ENCODE measurements at places on chromosomes 4 and X.

GRCh38 chrX:39361736-39362135 lies 560.5 kb downstream of the MID1IP1 start:
- peak; percentile 77 for DNase-seq

DNA sequence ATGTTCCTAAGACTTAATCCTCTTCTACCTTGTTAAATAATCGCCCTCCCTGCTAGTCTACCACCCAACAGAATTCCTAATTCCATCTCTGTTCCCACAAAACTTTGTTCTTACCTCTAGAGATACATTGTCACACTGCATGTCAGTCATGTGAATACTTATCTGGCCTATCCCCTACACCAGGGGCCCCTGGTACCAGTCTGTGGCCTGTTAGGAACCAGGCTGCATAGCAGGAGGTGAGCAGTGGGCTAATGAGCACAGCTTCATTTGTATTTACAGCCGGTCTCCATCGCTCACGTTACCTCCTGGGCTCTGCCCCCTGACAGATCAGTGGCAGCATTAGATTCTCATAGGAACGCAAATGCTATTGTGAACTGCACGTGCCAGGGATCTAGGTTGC lies 73.9 kb downstream of the APBB2 start:
- no peak for DNase-seq

DNA sequence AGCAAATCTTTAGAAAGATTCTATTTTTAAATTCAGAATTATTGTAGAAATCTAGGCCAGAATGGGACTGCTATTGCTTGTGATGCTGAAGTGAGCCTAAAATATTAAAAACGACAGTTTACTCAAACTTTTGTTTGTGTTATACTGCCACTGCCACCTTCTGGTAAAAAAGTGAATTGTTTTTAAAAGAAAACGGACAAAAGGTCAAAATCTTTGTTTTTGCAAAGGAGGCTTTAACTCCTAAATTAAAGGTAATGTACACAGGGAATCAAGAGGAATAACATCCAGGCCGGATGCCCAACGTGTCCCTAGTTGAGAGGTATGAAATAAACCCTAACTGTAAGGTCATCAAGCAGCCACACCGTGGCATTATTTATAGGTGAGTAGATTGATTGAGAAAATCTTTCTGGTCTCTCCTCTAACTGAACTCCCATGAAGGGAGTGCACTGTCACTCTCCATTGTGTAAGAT lies 338.3 kb upstream of the GALNT7 start:
- peak; percentile 37 for DNase-seq

DNA sequence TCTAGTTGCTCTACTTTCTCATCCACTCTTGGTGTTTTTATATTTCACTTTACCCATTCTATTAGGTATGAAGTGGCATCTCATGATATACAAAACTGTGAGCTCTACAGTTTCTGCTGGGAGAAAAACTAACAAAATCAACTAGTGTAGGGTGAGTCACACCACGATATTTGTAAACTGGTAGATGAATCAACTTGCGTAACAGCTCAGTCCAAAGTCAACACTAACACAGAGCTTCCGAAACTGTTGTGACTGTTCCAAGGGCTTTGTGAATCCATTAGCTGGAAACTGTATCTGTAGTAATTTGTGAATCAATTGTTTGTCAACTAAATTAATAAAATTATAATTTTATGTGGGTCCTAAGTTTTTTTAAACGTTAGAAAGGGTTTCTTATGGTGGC lies 119.8 kb upstream of the TSPAN5 start:
- DNase-seq: no peak

GRCh38 chr4:168208957-168209614 lies 109.5 kb downstream of the DDX60 start:
- DNase-seq: no peak

- no peak for DNase-seq
Measured at GRCh38 chr4:4311193-4311592, 21.1 kb downstream of the ZBTB49 start.

GRCh38 chr4:47368211-47368610 lies 95.3 kb downstream of the COMMD8 start:
- no peak for DNase-seq

DNA sequence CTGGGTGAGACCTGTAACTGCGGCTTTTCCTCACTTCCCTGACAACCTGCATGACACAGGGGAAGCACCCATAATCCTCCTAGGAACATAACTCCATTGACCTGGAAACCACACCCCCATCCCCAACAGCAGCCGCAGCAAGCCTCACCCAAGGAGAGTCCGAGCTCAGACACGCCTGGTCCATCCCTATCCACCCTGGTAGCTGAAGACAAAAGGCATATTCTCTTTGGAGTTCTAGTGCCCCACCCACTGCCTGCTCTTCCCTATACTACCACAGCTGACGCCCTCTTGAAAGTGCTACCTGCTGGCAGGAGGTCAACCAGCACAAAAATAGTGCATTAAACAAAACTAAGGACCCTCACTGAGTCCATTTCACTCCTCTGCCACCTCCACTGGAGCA lies 1080.9 kb upstream of the IGFBP7 start:
- DNase-seq: no peak

DNA sequence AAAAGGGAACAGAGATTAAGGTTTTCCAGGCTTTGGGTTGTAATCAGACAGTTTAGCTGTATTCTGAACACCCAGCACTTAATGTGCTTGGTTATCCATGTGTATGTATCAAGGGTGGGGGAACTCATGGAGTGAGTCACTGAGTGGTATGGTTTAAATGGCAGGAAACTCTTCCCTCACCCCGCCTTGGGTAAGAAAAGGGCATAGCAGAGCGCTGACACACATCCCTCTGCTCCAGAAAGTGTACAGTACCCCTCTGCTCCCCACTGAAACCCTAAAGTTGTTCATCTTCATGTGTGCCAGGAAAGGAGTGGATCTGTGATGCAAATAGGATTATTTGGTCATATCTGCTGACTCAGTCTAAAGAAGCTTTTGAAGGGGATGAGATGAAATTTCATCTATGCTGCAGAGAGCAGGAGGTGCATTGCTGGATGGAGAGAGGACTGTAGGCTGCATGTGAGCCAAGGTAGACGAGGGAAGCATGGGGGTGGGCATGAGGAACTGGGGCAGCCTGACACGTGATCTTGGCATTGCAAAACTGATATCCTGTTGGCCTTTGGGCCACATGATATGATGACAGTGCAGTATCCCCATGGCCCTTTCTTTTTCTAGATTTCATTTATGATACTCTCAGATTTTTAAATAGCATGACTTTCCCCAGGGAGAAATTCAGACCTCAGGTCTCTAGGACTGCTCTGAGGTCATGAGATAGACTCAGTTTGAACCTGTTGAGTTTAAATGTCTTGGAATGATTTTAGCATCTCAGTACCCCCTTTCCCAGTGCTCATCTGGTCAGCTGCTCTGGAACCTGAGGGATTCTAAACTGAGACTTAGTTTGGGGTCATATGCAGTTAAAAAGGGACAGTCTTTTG lies 84.8 kb downstream of the TMEM164 start:
- no peak for DNase-seq

- DNase-seq: no peak
Measured at GRCh38 chr4:155164718-155165117, 43.7 kb upstream of the NPY2R start.

- DNase-seq: no peak
Measured at GRCh38 chr4:125091101-125091500, 223.7 kb upstream of the FAT4 start.

- DNase-seq: no peak
Measured at GRCh38 chrX:136878423-136878822, 2.1 kb downstream of the RBMX start.

DNA sequence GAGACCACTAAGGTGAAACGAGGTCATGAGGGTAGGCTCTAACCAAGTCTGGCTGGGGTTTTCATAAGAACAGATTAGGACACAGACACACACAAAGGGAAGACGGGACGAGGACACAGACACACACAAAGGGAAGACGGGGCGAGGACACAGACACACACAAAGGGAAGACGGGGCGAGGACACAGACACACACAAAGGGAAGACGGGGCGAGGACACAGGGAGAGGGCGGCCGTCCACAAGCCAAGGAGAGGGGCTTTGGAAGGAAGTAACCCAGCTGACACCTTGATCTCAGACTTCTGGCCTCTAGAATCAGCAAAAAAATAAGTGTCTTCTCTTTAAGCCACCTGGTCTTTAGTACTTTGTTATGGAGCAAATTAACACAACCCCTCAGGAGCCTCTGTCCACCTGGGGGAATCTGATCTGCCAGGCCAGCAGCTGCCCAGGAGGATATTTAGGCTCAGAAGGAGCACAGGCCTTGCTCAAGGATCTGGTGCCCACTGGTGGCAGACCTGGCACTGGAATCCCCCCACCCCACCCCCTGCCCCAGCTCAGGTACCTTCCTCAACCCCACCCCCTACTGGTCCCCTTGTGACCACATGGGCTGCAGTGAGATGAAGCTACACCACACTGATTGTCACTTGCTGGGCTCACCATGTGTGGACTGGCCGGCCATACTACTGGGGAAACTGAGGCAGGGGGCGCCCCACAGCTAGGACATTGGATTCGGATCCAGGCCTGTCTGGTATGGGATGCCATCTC lies 2.8 kb downstream of the ABLIM2 start:
- no peak for DNase-seq

DNA sequence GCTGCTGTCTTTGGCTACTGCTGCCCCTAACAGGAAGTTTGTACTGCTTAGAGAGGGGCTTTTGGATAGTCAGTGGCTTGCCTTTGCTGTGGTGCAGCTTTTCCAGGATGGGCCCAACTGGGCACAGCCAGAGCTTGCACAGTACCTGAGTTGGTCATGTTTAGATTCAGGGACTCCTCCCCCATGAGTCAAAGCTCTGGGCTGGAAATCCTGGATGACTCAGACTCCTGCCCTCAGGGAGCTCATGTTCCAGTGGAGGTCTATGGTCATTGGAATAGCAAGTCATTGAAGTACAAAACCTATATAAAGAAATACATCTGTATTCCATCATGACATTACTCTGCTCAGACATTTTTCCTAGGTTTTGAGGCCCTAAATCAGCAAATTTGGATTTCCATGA lies 66.7 kb upstream of the PJA1 start:
- DNase-seq: no peak

DNA sequence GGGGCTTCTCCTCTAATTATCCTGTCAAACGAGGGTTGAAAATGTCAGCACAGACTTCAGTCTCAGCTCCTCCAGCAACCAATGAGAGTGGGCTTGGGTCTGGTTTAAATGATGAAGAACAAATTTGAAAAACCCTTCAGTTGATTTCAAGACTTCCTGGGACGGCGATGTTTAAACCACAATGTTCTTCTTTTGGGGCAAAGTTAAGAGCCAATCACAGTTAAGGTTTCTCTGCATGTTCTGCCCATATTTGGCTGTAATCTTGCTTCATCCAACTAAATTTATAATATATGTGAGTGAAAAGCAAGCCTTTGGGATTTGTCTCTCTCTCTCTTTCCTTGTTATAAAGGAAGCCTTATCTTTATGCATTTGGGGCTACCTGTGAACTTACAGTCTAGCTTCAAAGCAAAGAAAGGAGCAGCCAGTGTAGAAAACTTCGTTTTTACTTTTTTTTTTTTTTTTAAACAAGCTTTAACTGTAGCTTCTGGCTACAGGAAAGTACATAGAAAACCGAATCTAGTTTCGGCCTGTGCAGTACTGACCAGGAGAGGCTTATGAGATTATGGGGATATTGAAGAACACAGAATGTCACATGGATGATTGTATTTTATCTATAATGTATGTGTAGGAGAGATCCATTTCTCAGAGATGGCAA lies 46.8 kb upstream of the FAM9C start:
- DNase-seq: peak; percentile 3

DNA sequence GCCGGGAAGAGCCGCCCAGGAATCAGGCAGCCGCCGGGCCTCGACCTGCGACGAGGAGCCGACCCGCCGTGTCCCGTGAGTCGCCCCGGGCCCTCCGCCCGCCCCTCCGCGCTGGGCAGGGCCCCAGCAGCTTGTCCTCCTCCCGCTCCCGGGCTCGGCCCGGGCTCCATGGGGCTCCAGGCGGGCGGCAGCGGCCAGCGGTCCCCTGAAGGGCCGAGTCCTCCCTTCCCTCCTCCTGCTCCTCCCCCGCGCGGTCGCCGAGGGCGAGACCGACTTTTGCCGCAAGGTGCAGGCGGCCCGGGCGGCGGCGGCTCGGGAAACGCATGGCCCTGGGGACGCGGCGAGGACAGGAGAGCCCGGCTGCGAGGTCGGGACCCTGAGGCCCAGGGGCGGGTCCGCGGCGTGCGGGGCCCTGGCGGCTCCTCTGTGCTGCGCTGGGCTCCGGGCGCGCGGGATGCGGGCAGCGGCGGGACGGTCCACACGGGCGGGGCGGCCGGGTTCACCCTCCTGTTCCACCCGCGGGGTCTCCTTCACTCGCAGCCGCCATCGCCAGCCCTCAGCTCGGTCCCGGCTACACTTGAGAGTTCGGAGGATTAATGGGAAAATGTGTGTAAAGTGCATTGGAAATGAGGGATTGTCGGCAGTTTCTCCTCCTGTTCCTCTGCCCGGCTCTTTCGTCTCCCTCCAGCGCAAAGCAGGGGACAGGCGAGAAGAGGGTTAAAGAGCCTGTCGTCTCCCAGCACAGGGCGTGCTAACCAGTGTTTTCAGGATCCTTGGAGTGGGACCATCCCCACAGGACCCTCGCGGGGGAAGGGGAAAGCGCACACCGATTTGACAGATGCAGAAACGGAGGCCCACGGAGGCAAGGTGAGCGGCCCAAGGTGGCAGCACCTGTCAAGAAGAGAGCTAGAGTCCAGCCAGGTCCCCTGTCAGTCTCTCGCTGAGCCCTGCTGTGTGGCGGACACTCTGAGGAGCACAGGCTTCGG lies 16.6 kb upstream of the ZNF718 start:
- DNase-seq: no peak

DNA sequence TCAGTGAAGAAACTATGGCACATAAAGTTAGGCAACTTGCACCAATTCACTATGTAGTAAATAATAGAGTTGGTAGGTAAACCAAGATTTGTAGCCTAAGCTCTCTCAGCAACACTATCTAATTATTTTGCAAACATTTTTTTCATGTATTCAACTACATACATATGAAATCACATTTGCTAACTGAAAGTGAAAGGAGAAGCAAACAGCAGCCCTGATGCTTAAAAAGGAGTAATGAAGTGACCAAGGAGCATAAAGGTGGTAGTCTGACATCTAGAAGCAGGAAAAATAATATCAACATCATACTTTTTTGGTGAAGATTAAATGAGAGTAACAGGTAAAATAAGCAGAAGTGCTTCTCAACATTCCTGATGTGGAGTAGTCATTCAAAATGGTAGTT lies 603.7 kb downstream of the GRXCR1 start:
- no peak for DNase-seq

DNA sequence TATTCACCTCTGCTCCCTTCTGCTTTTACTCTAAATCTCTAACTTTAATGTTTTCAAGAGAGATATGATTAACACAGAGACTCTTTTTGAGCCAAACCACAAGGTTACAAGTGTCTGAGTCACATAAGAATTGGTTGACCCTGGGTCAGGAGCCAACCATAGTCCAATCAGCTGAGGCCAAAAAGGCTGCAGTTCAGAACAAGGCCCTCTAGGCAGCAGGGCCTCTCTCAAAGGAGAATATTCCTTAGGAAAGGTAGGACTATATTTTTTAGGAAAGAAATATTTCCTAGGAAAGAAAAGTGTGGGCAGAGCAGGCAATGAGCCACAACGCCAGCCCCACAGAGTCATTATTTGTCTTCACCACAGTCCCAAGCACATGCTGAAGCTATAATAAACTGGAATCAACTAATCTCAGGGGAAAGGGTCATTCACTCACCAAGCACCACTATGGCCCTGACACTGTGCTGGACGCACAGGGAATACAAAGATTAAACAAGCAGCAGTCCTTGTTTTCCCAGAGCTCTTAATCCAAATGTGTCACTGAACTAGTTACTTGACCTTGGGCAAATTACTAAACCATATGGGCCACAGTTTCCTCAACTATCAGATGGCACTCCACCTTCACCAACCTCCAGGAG lies 2.2 kb downstream of the ATP8A1 start:
- no peak for DNase-seq

GRCh38 chr4:150126864-150127203 lies 48.6 kb downstream of the DCLK2 start:
- no peak for DNase-seq

GRCh38 chrX:150934453-150934852 lies 36.0 kb upstream of the CD99L2 start:
- no peak for DNase-seq

Data from midbrain (tissue), 1 donor.